NCI-H1930 (cell line): ENCODE measurements at places on chromosomes 7 and 10.

DNA sequence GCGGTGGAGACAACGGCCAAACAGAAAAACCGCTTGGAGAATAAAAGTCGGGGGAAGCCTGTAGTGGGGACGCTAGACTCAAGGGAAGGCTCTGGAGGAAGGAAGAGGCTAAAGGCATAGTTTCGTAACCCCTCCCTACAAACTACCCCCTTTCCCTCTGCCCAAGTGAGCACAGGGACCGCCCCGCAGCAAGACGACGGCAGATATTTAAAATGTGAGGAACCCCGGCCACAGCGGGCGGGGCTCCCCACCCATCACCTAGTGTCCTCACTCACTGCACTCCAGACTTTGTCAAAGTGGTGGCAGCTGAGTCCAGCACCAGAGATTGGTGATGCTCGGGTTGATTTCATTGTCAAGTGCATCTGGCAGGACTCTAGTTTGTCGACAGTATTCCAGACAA lies 69.1 kb downstream of the PRKAG2 start:
- DNase-seq, result no peak

GRCh38 chr7:39733881-39734632 lies 110.7 kb downstream of the RALA start:
- no peak for DNase-seq

- no peak for DNase-seq
Measured at GRCh38 chr10:71631007-71631861, 88.3 kb downstream of the C10orf105 start.

GRCh38 chr10:72334825-72335393 lies 19.8 kb downstream of the DNAJB12 start:
- DNase-seq, result no peak

DNA sequence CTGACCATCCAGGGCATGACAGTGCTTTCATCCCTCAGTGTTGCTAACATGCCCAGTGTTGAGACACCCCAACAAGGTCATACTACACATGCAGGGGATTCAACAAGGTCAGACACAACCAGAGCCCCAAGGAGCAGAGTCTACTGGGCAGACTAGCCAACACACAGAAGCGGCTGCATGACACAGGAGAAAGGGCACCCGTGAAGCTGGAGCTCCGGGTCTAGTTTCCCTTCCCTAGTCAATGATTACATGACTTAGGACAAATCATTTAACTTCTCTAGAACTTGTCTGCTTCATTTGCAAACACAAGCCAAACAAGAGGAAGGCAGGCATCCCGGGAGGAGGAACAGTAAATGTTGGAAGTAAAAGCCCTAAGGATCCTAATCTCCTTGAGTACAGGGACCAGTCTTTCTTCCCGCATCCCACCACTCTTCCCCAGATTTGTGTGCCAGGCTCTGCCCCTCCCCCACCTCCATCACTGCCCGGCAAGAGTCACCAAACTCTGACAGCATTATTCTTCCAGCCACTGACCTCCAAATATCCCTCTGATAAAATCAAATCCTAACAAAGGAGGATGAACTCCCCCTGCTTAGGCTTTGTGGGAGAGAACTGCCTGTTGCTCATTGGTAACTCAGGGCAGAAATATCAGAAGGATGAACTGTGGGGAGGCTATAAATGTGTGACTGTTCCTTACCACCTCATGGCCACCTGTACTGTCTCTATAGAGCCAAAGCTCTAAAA lies 104.3 kb downstream of the KCNMA1 start:
- no peak for DNase-seq

DNA sequence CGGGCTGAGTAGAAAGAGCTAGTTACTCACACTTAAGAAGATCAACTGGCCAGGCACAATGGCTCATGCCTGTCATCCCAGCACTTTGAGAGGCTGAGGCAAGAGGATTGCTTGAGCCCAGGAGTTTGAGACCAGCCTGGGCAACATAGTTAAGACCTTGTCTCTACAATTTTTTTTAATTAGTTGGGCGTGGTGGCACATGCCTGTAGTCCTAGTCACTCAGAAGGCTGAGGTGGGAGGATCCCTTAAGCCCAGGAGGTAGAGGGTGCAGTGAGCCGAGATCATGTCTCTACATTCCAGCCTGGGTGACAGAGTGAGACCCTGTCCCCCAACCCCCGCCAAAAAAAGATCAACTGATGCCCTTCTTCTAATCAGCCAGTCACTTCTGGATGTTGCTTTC lies 74.6 kb upstream of the ATP6V0A4 start:
- no peak for DNase-seq

DNA sequence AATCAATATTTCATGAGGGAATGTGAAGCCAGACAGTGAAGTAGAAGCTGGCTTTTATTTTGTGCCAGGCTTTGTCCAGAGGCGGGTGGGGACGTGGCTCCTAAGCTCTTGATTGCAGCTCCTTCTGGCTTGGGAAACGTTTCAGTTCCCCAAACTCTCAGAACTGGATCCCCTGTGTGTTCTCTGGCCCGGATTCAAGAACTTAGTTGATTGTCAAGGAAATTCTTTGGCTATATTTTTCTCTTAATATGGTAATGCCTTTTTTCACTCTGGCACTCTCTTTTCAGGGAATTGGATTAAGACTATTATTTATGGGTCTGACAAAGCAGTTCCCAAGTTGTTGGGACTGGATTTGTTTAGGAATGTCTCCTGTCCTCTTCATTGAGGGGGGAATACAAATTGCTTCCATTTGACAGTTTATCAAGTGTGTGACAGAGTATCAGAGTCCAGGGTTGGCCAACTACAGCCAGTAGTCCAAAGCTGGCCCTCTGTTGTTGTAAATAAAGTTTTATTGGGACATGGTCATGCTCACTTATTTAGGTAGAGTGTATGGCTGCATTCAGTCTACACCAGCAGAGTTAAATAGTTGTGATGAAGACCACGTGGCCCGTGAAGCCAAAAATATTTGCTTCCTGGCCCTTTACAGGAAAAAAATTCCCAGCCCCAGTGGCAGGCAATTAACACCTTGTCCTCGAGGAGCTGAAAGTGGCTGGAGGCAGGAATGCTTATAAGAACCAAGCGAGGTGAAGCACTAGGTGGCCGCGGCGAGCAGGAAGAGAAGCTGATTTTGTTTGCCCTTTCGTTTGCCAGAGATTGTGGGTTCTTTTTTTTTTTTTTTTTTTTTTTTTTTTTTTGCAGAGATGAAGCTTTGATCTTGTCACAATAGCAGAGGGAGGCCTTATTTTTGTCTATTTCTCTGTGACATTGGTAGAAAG lies 34.3 kb downstream of the HTRA1 start:
- DNase-seq, result no peak

DNA sequence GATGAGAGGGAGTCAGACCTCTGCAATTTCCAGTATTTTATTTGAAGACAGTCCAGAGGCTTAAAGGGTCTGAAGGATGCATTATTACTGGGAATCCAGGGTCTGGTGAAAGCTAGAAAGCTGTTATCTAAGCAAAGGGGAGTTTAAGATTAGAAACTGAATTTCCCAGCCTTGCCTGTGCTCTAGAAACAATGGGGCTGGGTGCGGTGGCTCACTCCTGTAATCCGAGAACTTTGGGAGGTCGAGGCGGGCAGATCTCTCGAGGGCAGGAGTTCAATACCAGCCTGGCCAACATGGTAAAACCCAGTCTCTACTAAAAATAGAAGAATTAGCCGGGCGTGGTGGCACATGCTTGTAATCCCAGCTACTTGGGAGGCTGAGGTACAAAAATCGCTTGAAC lies 71.5 kb upstream of the ANLN start:
- DNase-seq, result no peak

GRCh38 chr7:28381466-28381865 lies 30.9 kb upstream of the CREB5 start:
- DNase-seq, result no peak

GRCh38 chr7:73345538-73345937 lies 17.6 kb downstream of the FKBP6 start:
- no peak for DNase-seq

GRCh38 chr10:103492655-103493261 lies 747 bp upstream of the NEURL1 start:
- no peak for DNase-seq

GRCh38 chr7:108347616-108348015 lies 108.6 kb downstream of the NRCAM start:
- no peak for DNase-seq
